ENCODE measurements at places on chromosomes 13 and 19.

- DNase-seq, result no peak
Observed at GRCh38 chr13:36903925-36904595, 16.0 kb downstream of the SMAD9 start.

- DNase-seq, result no peak
Observed at GRCh38 chr13:85261757-85262346, 537.4 kb downstream of the SLITRK6 start.

DNA sequence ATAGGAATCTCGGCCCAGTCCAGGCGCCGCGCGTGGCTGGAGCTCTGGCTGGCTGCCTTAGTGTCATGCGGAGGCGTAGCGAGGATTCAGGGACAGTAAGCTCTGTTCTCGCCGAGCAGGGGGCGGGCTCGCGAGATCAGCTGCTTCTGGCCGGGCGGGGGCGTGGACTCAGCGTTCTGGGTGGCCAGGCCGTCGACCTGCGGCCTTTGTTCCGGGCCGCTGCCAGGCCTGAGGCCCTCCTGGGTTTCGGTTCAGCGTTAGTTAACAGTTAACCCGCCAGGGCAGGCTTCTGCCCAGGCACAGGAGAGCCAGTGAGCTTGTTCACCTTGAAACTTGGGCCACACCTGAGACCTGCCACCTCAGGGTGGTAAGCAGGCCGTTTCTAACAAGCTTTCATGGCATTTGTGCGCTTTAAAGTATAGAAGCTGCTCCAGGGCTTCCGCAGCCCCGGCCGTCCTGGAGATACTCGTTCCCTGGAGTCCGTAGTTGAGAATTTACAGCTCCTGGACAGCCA, 332.2 kb upstream of the SGCG start:
- no peak for DNase-seq

- no peak for DNase-seq
Observed at GRCh38 chr19:32890841-32891240, 21.3 kb upstream of the SLC7A9 start.

- no peak for DNase-seq
Observed at GRCh38 chr13:95710313-95710712, 33.4 kb downstream of the DNAJC3 start.

- DNase-seq, result no peak
Observed at GRCh38 chr13:48477191-48477855, 55.6 kb downstream of the RCBTB2 start.

GRCh38 chr13:98483601-98484288, 93.2 kb downstream of the STK24 start:
- DNase-seq, result no peak

GRCh38 chr19:11626252-11626651, 29.0 kb downstream of the ZNF627 start:
- no peak for DNase-seq

- DNase-seq, result no peak
Observed at GRCh38 chr19:16373532-16373931, 48.9 kb downstream of the KLF2 start.

- no peak for DNase-seq
Observed at GRCh38 chr19:18865106-18865972, 30.6 kb downstream of the CERS1 start.

DNA sequence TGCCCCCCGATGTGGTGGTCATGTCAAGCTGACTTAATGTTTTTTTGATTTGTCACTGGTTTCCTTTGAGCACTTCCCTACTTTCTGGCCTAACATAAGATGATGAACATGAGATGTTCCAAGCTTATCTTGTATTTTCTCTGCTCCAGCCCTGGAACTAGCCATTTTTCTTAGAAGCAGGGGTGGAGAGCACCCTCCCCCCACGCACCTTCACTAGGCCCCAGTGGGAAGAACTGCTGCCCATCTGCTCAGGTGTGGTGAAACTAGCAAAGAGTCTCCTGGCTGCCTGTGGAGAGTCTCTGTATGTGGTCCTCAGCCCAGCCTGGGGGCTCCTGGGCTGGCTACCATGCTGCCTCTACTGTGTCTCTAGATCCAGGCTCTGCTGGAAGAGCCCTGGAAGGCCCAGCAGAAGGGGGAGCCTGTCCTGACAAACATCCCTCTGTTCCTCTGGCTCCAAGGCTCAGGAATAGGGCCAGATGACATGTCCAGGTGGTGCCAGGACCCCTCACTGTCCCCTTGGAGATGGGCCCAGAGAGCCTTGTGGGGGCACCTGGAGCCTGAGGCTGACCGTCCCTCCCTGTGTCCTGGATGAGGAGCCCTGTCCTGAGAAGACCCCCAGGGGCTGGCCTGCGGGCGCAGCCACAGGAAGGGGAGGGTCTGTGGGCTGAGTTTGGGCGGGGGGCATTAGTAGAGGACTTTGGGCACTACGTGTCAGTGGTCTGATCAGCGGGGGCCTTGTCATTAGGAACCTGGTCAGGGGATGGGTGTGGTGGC, 4.8 kb upstream of the ZNF14 start:
- DNase-seq, result no peak

- DNase-seq, result no peak
Observed at GRCh38 chr13:48508011-48508410, 24.9 kb downstream of the RCBTB2 start.

- no peak for DNase-seq
Observed at GRCh38 chr13:98327371-98328270, 150.6 kb upstream of the RNF113B start.

DNA sequence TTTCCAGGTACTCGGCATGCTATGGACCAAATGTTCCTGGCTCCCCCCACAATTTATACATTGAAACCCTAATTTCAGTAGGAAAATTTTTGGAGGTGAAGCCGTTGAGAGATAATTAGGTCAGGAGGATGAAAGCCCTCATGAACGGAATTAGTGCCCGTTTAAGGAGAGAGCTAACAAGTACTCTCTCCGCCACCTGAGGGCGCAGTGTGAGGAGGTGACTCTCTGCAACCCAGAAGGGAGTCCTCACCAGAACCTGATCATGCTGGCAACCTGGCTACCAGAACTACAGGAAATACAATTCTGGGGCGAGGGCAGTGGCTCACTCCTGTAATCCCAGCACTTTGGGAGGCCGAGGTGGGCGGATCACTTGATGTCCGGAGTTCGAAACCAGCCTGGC, 397.8 kb downstream of the SLITRK5 start:
- no peak for DNase-seq

GRCh38 chr19:34345947-34346351, 19.0 kb upstream of the GPI start:
- peak; percentile 54 for DNase-seq

- no peak for DNase-seq
Observed at GRCh38 chr13:78241278-78241919, 322.8 kb upstream of the EDNRB start.

GRCh38 chr19:10085641-10086590, at the start of gene SHFL:
Gene SHFL (plus strand): TSS chr19:10086317. CDS start chr19:10086428, 111 bp downstream.
- peak; percentile 83 for DNase-seq

DNA sequence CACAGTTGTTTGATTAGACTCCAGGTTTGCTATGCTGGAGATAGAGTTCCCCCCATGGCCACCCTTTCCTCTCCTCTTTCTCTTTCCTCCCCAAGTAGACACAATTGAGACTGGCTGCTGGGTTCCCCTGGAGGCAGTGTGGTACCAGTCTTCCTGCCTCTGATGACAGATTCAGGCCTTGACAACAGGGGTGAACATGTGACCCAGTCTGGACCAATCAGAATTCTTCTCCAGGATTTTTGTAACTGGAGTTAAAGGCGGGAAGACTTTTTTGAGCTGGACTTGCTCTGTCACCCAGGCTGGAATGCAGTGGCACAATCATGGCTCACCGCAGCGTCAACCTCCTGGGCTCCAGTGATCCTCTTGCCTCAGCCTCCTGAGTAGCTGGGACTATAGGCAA, 48.7 kb downstream of the CCNE1 start:
- DNase-seq, result no peak

DNA sequence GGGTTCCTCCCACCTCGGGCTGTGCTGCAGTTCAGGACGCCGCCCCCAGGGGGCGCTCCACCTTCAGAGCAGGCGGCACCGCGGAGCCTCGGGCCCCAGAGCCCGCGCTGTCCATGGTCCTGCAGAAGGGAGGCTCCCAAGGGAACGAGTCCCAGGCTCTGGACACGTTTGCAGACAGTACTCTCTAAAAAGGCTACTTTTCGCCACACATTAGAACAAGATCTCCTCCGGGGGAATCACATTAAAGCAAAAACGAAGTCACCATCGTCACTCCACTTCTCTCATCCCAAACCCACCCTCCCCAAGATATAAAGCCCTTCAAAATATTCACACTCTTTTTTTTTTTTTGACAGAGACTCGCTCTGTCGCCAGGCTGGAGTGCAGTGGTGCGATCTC, 4.6 kb upstream of the SIGLEC10 start:
- DNase-seq, result peak; percentile 76

GRCh38 chr13:95341441-95341840, 40.2 kb upstream of the ABCC4 start:
- DNase-seq, result no peak

DNA sequence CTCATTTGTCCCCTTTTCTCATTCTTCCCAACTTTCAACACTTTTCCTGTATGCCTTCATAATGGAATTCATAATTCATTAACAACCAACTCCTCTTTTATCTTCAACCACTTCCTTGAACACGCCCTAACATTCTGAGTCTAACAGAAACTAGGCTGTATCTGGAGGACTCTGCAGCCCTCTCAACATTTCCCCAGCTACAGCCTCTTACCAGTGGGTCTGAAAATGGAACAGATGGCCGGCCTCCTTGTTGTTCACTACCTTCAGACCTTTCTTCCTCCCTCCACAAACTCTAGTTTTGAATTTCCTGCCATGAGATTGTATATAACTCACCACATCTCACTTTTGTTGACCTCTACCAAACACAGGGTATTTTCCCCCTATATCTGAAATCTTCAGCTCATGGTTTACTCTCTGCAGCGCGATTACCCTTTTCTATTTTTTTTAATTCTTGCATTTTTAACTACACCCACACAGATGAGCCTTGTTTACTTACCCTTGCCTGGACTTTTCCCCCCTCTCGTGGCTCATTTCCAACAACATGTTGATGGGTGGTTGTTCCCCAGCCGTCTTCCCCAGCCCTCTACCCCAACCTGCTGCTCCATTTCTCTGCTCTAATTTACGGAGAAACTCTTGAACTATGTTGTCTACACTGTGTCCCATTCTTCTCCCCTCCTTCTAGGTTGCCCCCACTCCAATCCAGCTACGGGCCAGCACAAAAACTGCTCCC, 846 bp downstream of the ZNF790 start:
- DNase-seq, result no peak

DNA sequence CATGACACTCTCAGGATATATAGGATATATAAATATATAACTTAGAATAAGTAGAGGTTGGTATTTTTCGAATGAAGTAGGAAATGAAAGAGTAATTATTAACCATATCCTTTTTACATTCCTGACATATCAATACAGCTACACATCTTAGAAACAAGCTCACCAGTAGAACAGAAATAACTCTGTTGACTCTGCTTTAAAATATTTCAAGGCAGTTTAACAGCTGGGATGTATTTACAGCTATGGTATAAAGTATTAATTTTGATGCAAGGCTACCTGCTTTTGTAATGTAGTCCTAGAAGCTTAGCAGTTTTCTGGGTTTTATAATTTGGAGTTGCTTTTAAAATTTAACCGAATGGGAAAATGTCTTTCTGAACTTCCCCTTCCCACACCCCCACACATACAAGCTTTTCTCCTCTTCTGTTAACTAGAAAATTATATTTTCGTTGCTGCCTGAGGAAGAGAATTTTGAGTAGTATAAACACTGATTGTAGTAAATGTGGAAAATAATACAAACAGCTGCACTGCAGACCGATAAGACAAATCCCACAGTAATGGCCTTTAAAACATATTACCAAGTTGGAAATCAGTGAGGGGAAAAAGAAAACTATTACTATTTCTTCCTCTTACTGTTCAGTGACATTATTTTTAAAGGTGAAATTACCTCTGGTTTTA, 147.7 kb downstream of the GGACT start:
- DNase-seq, result no peak

DNA sequence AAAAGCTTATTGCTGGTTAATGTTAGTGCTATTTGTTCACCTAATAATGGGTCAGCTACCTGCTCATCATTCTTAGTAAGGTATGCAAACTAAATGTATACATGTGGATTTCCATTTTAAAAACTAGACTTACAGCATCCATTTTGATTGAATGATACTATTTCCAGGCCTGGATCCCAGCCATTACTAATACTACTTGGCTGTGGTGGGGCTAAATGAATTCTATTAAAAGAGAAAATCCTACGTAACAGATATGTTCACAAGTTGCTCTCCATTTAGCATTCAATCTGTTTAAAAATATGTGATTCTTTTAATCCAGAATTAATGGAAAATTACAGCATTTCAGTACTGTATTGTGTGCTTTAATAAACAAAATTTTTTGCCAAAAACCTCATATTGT, 169.4 kb upstream of the MIR17HG start:
- no peak for DNase-seq

DNA sequence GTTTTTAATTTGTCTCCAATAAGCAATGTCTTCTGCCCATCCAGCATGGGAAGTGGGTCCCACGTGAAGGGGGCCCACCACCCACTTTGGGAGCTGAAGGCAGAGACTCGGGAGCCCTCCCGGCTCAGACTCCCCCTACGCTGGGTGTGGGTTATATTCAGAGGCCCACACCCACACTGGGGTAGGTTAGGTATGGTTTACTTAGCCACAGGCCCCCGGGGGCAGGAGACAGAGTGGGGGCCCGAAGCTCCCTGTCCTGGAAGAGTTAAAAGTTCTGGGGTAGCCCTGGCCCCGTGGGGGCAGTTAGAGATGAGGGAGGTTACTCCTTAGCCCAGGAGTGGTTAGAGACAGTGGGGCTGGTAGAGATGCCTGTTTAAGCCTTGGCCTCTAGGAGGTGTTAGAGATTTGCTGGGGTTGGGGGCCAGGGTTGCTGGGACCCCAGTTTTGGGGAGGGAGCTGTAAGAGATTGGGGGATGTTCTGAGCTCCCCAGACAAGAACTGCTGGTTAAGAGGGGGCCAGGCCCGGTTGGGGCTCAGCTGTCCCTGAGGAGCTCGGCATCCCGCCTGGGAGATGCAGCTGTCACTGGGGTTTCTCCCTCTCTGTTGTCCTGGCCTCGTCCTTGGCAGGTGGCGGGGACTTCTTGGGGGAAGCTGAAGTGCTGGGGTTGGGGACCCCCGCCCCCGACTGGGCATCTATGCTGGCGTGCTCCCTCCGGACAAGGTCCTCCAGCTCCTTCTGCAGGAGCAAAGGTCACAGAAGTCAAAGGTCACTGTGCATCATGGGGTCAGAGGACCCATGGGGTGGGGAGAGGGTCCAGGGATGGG, 712 bp upstream of the RINL start:
- DNase-seq, result no peak
